ENCODE measurements at places on chromosomes 1 and 21. TPM values are rescaled to one million over a fixed set of nuclear protein-coding genes. Genes with fewer than 3 reads are reported as not detected.

DNA sequence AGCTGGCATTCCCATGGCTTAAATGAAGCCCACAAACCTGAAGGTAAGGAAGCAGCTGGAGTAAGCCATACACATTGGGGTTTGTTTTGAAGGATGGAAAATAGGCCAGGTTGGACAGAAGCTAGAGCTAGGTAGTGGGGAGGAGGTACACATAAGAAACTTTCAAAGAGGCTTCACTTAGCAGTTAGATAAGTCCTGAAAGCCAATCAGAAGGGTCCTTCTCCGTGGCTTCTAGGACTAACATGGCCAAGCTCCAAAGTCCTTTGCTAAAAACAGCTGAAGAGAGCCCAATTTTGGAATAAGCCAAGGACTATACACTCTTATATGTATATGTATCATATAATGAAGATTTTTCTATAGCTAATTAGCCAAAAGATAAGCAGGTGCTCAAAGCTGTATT lies 1.8 kb downstream of the EYA3 start:
- no peaks in the 10 kb centered on the region for H3K36me3 ChIP-seq
- H3K4me3 ChIP-seq = no peak overlapping the region
- no peak overlapping the region for H3K27ac ChIP-seq
- no peaks in the 10 kb centered on the region for H3K27me3 ChIP-seq
- DNase-seq = no peak
- H3K4me1 ChIP-seq = no peaks in the 10 kb centered on the region

DNA sequence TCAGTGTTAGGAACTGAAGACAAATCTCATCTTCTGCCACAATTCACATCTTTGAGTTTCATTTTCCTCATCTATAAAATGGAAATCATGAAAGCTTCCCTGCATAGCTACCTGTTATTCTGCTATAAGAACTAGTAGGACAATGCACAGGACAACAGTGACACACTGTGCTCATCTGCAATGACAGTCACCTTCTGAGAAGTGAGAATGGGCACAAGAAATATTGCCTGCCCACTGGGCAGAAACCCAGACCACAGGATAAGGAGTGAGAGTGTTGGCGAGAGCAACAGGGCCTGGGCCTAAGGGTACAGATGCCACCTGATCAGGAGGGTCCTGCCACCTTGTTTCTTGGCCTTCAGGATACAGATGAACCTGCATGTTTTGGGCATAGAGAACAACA lies 23.3 kb upstream of the ARTN start:
- H3K36me3 ChIP-seq = no peaks in the 10 kb centered on the region
- no peak overlapping the region for H3K27ac ChIP-seq
- no peaks in the 10 kb centered on the region for H3K27me3 ChIP-seq
- no peak overlapping the region for H3K4me3 ChIP-seq
- DNase-seq = no peak

DNA sequence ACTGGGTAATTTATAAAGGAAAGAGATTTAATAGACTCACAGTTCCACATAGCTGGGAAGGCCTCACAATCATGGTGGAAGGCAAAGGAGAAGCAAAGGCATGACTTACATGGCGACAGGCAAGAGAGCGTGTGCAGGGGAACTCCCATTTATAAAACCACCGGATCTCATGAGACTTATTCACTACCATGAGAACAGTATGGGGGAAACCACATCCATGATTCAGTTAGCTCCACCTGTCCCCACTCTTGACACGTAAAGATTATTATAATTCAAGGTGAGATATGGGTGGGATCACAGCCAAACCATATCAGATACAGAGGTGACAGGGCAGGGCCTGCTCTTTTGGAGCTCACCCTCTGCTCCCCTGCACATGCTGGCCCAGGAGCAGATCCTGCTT lies 31.4 kb upstream of the TMEM61 start:
- no peaks in the 10 kb centered on the region for H3K27me3 ChIP-seq
- no peak overlapping the region for H3K4me3 ChIP-seq
- no peaks in the 10 kb centered on the region for H3K36me3 ChIP-seq
- no peak for DNase-seq
- H3K4me1 ChIP-seq = peaks cover 7% of the 10 kb centered on the region

GRCh38 chr21:42981214-42981523 lies 6.8 kb downstream of the PKNOX1 start:
- H3K36me3 ChIP-seq = no peaks in the 10 kb centered on the region
- no peak overlapping the region for H3K4me3 ChIP-seq
- H3K27ac ChIP-seq = no peak overlapping the region
- H3K4me1 ChIP-seq = peaks cover 14% of the 10 kb centered on the region
- no peaks in the 10 kb centered on the region for H3K27me3 ChIP-seq

DNA sequence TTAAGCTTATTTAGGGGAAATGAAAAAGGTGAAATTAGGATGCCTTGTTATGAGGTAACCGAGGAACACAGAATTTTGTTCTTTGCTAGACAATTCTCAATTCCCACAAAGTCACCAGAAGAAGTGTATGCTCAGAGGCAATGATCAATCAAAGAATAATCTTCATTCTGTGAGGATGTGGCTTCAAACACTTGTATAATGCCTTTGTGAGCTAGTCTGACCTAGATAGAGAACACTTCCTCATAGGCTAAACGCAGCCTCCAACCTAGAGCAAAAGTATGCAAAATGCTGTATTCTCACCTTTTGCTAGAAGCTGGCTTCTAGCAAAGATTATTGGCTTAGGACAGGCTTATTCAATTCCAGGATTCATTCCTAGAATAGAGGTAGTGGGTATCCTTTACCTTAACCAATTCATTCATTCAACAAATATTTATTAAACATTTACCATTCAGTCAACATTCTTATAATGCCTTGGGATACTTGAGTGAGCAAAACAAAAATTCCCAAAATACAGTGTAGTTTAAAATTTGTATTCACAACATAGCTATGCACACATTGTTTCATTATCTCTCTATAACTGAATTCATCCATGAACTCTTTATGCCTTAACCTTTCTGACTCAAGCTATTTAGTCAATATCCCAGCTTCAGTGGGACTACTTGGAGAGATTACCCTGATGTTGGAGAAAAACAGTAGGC lies 530.2 kb downstream of the PTPRC start:
- no peak overlapping the region for H3K4me3 ChIP-seq
- H3K36me3 ChIP-seq = no peaks in the 10 kb centered on the region
- no peaks in the 10 kb centered on the region for H3K27me3 ChIP-seq
- H3K4me1 ChIP-seq = no peaks in the 10 kb centered on the region
- no peak overlapping the region for H3K27ac ChIP-seq
- DNase-seq = no peak

- no peaks in the 10 kb centered on the region for H3K4me1 ChIP-seq
- H3K4me3 ChIP-seq = no peak overlapping the region
- no peak for DNase-seq
- H3K27me3 ChIP-seq = no peaks in the 10 kb centered on the region
Observed at GRCh38 chr1:236576004-236576403, 28.3 kb downstream of the HEATR1 start.

GRCh38 chr1:160200786-160201185 lies 4.4 kb upstream of the PEA15 start:
- H3K4me1 ChIP-seq = no peaks in the 10 kb centered on the region
- H3K36me3 ChIP-seq = no peaks in the 10 kb centered on the region
- H3K4me3 ChIP-seq = no peak overlapping the region
- no peaks in the 10 kb centered on the region for H3K27me3 ChIP-seq
- no peak overlapping the region for H3K27ac ChIP-seq

DNA sequence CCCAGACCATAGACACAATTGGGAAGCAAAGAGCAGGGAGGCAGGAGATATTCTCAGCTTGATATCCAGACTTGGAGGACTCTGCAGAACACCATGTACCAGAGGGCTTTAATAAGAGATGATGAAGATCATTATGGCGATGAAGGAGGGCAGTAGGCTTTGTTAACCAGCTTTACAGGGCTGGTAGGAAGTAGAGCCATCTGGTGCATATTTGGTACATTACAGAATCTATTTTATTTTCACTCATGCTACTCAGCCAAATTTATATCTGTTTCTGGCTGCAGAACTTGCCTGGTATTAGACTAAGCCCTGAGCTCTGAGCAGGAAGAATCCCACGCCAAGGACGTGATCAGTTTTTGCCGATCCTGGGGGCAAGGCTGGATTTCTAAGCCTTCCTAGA lies 61.8 kb upstream of the SYT6 start:
- H3K27me3 ChIP-seq = peaks cover 2% of the 10 kb centered on the region
- H3K4me1 ChIP-seq = peaks cover 2% of the 10 kb centered on the region
- no peak overlapping the region for H3K27ac ChIP-seq
- no peak for DNase-seq
- H3K36me3 ChIP-seq = no peaks in the 10 kb centered on the region

ABCG1 gene
- 4.0 TPM for total RNA-seq
